ENCODE measurements at places on chromosomes 16 and 17.

GRCh38 chr17:42467889-42468288, 9.2 kb downstream of the ATP6V0A1 start:
- no peak for DNase-seq

GRCh38 chr17:64781810-64782555, 119.9 kb upstream of the SMURF2 start:
- DNase-seq = no peak

- no peak for DNase-seq
These were observed 209.0 kb downstream of the RGS9 start for GRCh38 chr17:65346166-65346565.

DNA sequence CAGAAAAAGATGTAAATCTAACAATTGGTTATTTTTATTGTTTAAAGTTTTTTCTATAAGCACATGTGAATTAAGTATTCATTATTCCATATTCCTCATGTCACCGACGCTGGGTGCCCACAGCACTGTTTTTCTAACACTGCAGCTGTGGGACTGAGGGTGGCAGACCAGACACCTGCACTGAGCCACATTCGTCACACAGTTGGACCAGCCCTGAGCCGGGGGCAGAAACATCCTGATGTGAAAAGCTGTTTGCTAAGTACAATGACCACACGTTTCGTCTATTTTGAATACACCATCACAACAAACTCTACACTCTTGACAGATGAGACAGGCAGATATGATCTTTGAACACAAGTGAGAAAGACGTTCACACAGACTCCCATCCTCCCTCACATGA, 749.5 kb downstream of the KCNJ18 start:
- DNase-seq = no peak

GRCh38 chr16:69424935-69425784, 741 bp downstream of the CYB5B start:
- no peak for DNase-seq

DNA sequence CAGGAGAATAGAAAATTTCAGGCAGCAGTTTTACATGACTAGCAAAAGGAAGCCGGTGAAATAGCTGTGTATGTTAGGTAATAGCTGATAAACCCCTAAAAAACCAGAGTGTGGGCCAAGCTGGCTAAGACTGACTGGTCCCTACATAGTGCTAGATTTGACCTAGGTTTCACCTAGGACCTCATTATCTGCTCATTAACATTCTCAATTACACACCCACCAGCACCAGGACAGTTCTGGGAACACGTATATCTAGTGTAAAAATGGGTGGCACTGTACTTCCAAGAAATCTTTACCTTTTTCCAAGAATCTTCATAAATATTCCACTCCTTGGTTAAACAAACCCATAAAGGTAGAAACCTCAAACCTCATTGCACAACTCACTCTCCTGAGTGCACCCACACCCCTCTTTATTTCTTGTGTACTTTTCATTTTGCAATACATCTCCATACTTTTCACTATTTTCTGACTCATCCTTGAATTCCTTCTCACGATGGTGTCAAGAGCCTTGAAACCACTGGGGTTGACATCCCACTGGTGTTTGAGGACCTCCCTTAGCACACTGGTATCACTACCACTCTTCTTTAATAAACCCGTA, 262.7 kb upstream of the KCNJ16 start:
- no peak for DNase-seq

- peak; percentile 79 for DNase-seq
These were observed 5.7 kb upstream of the LPO start for GRCh38 chr17:58232707-58233156.

GRCh38 chr17:57986841-57987580, 1.0 kb downstream of the VEZF1 start:
- DNase-seq = no peak

GRCh38 chr17:68210570-68211315, 37.1 kb upstream of the AMZ2 start:
- DNase-seq = no peak

- no peak for DNase-seq
These were observed 22.2 kb upstream of the AKAP1 start for GRCh38 chr17:57062865-57063264.

DNA sequence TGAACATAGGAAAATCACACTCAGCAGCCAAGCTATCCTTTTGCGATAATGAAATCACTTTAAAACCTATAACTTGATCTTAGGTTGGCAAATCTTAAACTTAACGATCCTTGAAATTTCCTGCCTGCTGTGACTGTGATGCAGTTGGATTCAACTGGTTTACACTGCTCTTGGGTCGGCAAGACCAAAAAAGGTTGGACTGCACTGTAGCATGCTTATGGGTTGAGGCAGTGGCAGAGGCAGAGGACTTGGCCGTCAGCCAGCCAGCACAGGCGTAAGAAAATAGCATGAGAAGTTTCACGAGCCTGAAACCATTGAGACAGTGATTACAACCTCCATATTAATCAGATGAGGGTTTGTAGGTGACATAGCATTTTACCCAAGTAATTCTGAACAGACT, 21.4 kb downstream of the WSB1 start:
- no peak for DNase-seq

DNA sequence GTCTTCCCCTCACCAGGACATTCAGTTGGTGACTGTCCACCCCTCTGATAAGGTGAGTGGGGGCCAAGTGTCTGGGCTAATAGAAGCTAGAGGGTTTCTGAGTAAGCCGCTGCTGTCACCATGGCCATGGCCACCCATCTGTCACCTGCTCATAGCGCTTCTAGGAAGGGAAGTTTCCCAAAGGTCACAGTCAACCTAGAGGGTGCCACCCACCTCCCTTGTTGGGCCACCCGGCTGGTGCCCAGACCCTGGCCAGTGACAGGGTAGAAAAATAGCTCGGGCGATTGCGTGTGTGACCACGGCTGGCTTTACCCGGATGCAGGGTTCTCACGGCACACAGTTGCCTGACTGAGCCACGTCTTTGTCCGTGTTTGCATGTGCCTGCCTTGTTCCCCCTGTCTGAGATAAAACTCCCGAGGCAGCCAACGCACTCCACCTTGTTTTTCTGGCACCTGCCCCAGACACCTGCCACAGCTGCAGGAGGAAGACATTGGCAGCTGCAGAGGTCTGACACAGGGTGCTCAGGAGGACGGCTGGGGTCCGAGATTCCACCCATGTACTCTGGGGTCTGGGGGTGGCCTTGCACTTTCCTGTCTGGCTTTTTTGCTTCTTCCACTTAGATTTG, 809 bp downstream of the PIRT start:
- no peak for DNase-seq

DNA sequence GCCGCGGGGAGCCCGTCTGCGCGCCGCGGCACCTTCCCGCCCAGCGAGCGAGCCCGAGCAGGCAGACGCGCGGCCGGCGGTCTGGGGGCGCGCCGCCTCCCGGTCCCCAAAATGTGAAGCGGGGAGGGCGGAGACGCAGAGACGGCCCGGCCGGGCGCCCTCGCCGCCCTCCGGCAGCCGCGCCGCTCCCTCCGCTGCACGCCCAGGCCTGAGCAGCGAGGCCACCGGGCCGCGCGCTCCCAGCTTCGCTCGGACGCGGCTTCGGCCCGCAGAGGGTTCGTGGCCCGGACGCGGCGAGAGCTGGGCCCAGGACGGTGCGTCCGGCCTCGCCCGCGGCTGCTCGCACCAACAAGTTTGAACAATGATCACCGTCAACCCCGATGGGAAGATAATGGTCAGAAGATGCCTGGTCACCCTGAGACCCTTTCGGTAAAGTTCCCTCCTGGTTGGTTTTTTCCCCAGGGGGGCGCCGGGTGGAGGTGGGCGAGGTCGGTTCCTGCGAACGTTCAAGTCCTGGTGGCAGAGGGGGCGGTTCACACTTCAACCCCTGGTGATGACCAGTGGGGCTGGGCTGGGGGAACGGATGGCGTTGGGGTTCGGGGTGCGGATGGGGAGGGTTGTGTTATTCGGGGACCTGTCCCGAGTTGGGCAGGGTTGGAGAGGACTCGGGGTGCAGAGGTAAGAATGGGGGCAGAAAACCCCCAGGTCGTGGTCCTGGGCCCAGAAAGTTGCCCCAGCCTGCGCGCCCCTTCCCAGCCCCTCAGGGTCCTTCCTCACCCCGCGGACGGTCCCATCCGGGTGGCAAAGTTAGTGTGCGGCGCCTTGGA, 678 bp downstream of the MGAT5B start:
- DNase-seq = no peak

- no peak for DNase-seq
These were observed 103.5 kb upstream of the ZNF750 start for GRCh38 chr17:82943339-82943738.

DNA sequence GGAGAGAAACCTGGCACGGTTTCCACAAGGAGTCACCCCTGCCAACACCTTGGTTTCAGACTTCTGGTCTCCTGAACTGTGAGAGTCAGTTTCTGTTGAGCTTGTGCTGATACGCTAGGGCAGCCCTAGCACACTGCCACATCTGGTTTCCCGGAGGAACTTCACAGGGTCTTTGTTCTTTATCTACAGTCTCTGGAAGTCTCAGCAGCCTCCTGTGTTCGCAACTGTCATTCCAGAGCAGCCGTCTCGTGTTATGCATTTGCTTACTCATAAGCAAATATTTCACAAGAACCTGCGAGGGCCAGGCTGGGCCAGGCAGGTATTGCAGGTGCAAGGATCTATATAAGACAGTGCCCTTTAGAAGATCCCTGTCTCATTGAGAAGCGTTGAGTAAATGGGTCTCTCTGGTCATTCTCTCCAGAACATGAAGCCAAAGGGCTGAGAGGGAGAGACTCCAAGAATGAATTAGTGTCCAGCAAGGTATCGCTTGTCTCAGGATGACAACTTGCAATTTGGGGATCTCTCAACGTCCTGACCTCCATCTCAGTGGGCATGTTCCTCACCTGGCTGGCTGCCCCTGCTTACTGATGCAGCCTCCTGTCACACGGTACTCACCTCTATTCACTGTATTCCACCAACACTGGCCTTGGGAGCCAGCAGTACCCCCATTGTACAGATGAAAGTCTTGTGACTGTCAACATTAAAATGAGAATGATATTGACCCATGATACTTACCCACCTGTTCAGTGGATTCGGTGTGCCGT, 141.2 kb downstream of the WWOX start:
- no peak for DNase-seq

DNA sequence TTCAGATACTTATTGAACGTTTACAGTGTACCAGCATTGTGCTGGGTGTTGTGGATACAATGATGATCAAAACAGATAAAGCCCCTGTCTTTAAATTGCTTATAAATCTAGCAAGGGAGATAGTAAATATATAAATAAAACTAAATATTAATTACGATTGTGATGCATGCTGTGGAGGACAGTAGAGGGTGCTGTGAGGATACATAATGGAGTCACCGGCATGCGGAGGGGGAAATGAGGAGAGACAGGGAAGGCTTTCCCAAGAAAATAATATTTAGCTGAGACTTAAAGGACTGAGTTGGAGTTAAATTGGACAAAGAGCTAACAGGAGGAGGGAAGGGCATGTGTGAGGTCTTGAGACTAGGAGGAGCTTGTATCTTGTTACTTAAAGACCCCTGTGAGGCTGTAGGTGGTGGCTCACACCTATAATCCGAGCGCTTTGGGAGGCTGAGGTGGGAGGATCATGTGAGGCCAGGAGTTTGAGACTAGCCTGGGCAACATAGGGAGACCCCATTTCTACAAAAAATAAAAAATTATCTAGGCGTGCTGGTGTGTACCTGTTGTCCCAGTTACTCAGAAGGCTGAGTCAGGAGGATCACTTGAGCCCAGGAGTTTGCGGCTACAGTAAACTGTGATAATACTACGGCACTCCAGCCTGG, 2.4 kb downstream of the DHRS7B start:
- DNase-seq = no peak

- DNase-seq = no peak
These were observed 21.2 kb downstream of the PEMT start for GRCh38 chr17:17570140-17570797.

GRCh38 chr16:2024032-2024420, 2.7 kb upstream of the NHERF2 start:
- DNase-seq = no peak

DNA sequence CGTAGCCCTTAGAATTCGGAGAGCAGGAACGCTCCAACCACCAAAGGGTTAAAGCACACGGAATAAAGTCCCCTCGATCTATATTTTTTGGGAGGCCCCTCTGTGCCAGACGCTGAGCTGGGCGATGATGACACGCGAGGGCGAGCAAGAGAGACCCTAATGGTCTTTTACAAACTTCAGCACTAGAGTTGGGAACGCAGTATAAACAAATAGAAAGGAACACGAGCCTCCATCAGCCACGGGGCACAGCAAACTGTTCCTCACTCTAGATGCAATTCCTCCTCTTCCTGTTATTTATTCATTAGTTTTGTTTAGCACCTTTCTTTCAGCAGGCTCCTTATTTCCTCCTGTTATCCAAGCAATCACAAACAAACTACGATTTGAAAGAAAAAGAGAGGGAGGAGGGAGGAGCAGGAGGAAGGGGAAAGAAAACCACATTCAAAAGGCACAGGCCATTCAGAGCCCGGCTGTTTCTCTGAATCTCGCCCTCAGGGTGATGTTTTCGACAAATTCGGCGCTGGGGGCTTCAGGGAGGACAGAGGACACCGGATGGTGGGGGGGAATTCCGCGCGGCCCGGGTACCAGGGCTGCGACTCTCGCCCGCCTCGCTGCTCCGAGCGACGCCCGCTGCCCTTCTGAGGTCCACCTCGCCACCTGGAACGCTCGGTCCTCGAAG, 1.6 kb downstream of the TOX3 start:
- DNase-seq = no peak

- DNase-seq = peak; percentile 83
These were observed 32.8 kb downstream of the HIC1 start for GRCh38 chr17:2087597-2088211.

- DNase-seq = no peak
These were observed 265.9 kb downstream of the SOX9 start for GRCh38 chr17:72386619-72387237.

- DNase-seq = no peak
These were observed 2.7 kb downstream of the WDR24 start for GRCh38 chr16:687499-687898.

Measured in GDM1 (cell line).